ENCODE measurements at places on chromosomes 12 and 14.

GRCh38 chr12:65464930-65465329, 186.4 kb downstream of the MSRB3 start:
- DNase-seq, result peak; percentile 62

DNA sequence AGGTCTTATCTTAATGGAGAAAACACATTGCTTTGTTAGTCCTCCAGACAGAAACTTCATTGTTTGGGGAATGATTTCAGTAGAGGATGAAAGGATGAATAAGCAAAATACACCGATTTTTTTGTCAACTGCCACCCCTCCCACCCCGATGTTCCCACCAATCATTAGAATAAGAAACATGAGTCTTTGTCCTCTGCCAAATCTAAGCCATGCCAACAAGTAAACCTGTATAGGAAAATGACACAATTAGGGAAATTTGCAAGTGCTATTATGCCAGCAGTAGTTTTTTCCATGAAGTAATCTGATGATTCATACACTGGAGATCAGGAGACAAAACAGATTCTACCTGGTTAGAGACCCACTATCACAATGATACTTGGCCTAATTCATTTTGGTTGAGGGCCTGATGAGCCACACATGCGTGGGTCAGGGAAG, 35.9 kb downstream of the FLRT2 start:
- peak; percentile 46 for DNase-seq

- DNase-seq, result no peak
Measured at GRCh38 chr14:91350813-91351511, 66.7 kb downstream of the CCDC88C start.

GRCh38 chr12:54603173-54603814, 14.8 kb upstream of the PPP1R1A start:
- peak; percentile 55 for DNase-seq

GRCh38 chr12:19115285-19115684, 14.2 kb upstream of the PLEKHA5 start:
- DNase-seq, result no peak

DNA sequence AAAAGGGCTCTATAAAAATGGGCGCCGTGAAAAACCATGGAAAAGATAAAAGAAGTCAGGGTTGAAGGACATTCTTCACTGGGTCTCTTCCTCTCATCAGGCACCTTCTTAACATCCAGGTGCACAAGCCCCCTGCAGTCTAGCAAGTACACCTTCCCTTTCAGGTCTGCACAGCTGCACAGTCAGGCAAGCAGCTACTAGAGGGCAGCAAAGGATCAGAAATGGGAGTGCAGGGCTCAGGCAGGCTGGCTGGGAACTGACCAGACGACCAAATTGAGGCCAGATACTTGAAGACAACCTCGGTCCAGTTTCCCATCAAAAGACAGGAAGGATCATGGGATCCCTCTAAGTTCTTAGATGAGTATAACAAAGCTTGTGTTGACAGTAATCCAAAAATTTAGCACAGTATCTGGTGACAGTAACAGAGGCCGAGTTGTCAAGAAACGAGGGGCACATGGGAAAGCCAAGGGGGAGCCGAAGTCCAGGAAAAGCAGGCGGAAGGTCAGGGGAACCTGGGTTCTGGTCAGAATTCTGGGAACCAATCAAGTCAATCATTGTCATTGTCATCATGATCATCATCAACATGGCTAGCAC, 10.1 kb upstream of the GRIP1 start:
- no peak for DNase-seq

DNA sequence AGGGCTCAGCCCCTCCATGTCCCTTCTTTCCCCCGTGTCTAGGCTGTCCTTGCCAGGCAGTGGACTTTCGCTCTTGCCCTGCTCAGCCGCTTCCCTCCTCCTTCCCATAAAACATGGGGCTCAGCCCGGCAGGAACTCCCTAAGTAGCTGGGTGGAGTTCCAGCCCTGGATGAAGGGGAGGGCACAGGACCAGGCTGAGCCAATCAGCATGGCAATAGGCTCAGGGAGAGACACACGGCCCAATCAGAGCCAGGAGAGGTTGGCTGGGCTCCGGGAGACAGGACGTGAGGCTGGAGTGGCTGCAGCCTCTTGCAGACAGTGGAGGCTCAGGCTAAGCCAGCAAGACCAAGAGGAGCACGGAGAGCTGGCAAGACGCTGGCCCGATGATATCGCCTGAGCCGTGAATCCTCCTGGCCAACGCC, 54.3 kb downstream of the GALNT9 start:
- peak; percentile 2 for DNase-seq

- no peak for DNase-seq
Measured at GRCh38 chr14:30580616-30581282, 21.8 kb downstream of the G2E3 start.

DNA sequence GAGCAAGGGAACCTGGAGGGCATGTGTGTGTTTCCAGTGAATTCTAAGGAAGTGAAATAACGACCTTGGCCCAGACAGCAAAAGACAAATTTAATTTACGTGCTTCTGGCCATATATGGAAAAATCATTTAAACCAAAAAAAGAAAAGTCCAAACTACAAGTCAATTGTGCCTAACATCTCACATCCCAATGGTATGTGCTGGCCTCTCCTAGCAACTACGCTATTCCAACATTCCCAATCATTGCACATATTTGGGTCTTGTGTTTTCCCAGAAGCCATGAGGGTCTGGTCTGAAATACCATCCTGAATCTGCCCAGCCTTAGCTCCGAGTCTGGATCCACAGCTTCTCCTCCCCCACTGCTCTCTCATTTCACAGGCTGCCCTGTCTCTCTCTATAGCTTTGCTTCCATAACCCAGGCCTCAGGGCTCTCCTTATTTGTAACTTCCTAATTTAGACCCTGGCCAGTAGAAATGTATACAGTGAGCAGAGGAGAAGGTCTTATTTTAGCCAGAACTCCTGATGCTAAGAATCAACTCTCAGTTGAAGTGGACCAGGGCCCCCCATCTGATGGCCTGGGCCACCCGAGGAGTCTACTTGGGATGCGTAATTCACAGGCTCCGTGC, 224.6 kb downstream of the ANO2 start:
- no peak for DNase-seq

All from HS-5 (cell line).